COLO829 (cell line): ENCODE measurements at places on chromosomes 16 and 17.

DNA sequence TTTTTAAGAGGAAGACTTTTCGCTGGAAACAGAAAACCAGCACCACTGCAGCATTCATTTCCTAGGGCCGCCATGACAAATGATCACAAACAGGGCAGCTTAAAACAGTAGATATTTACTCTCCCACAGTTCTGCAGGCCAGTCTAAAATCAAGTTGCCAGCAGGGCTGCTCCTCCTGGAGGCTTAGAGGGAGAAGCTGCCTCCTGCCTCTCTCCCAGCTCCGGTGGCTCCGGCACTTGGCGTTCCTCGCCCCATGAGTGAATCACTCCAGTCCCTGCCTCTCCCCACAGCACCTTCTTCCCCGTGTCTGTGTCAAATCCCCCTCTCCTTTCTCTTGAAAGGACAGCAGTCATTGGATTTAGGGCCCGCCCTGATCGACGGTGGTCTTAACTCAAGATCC lies 72.1 kb downstream of the SOCS1 start:
- no peak for DNase-seq

DNA sequence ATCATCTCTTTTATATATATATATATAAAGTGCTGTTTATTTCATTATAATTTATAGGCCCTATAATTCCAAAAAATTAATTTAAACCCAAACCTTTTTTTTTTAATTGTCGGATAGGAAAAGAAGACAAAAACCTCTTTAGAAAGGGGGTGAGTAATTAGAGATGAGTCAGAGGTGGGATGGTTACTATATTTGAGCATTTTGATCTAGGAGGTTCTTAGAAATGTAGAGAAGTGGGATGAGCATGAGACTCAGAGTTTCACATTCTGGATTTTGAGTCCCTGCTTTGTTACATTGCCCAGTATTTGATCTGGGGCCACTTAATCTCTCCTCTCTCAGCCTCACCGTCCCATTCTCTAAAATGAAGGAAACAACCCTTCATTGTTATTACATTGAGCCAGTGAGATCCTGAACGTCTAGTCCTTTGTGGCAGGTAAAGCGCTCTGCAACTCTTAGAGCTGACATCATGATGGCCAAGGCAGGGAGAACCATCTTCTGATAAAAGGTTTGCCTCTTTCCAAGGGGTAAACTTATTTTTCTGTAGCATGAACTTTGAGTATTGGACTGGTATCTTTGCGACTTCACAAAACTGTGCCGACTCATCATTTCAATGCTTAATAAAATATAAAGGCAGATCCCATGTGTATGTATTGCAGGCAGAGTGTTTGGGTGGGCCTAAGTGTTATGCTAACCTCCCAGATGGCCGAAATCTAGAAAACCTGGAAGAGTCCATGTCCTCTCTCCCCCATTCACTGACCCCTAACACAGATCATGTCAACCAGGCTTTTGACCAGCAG lies 21.3 kb downstream of the HS3ST3B1 start:
- no peak for DNase-seq

- no peak for DNase-seq
Measured at GRCh38 chr17:10144982-10145381, 53.4 kb downstream of the GAS7 start.

GRCh38 chr17:48541036-48541576 lies 3.8 kb downstream of the HOXB2 start:
- DNase-seq, result no peak

GRCh38 chr17:27522028-27522635 lies 65.9 kb downstream of the KSR1 start:
- DNase-seq, result no peak

DNA sequence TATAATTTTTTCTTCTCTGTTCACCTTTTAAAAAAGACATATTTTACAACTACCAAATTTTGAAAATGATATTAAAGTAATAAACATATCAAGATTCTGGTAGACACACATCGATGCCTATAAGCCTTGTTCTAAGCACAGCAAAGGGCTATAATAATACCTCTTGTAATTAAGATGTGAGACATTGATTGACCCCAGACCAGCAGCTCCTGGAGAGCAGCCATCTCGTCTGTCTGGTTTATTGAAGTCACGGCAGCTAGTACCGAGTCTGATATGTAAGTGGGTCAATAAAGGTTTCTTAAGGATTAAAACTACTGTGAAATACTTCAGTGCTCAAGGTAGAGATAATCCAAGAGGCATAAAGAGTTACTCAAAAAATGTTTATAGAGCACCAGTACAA lies 76.1 kb downstream of the C17orf58 start:
- DNase-seq, result no peak
